ENCODE measurements at places on chromosomes 1 and 21.
A peak's percentile ranks its signal among the peaks of the same experiment; 100 is the strongest.

- DNase-seq: no peak
Measured at GRCh38 chr1:76266762-76267161, 192.2 kb downstream of the ST6GALNAC3 start.

DNA sequence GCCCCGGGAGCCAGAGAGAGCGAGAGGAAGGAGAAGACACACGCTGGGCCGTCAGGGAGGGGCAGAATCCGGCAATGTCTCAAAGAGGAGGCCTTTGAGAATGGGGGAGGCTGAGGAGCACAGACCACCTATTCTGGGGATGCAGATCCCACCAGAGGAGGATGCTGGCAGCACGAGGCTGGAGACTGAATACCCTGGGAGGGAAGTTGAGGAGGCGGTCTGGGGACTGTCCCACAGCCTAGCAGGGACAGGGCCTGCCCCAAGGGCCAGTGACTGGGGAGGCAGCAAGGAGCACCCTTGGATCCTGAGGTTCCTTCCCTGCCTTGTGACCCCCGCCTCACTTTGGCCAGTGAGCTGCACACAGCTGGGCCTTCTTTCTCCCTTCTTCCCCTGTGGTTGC is 49.2 kb downstream of the SLC37A1 start:
- no peak for DNase-seq

DNA sequence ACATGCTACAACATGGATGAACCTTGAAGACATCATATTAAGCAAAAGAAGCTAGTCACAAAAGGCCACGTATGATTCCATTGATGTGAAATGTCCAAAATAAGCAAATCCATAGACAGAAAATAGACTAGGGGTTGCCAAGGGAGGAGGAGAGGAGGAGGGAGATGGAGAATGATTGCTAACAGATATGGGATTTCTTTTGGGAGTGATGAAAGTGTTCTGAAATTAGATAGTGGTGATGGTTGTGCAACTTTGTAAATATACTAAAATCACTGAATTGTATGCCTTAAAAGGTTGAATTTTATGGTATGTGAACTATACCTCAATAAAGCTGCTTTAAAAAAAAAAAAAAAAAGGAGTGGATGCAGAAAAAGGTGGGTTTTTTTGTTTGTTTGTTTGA is 7.6 kb downstream of the CLSTN1 start:
- DNase-seq: no peak

DNA sequence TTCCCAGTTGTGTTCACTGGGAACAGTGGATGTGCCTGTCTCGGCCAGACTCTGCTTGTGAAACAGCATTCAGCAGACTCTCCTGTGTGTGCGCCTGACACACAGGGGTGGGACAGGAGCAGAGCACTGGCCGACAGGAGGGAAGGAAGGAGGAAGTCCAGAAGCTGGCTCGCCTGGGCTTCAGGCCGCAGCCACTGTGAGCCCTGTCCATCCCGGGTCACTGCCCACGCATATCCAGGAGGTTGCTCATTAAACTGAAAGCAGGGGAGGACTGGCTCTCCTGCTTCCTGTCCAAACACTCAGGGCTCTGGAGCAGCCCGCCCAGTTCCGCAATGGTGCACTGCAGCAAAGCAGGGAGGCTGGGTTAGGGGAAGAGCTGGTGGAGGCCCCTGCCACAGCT is 218.7 kb upstream of the VAMP3 start:
- no peak for DNase-seq

GRCh38 chr1:111454859-111455641 is 5.8 kb downstream of the ATP5PB start:
- no peak for DNase-seq

- DNase-seq: no peak
Measured at GRCh38 chr1:17700945-17701810, 54.0 kb upstream of the ACTL8 start.

DNA sequence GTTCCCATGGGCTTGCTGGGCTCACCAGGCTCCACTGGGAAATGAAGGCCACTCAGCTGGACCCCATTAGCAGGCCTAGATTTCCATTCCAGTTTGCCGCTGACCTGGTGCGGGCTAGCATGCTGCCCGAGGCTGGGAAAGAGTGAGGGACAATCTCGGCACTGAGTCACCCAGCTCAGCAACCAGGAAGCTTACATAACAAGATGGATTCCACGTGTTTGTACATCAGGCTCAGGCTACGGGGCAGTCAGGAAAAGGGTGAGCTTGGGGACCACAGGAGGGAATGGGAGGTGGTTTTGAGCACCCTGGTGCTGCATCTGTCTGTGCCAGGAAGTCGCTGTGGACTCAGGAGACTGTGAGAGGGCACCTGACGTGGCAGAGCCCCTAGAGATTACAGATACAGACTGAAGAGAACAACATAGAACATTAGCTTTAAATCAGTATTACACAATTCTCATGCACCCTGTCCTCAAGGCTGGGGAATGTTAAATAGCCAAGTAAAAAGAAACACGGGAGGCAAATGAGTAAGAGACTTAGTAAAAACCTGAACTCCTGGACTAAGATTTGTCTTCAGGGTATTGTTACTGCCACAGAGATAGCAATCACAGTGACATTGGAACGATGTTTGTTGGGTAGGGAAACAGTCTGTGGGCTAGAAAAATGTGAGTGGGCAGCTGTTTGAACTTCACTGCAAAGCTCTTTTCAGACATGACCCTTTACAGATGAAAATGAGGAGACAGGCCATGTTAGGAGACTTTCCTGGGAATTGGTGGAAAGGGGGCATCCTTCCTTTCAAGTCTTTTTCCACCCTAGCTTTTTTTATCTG is 51.1 kb downstream of the GLUL start:
- peak; percentile 90 for DNase-seq

- DNase-seq: peak; percentile 73
Measured at GRCh38 chr1:214670098-214670497, 67.1 kb downstream of the CENPF start.

GRCh38 chr1:27403065-27403726 is 10.8 kb downstream of the GPR3 start:
- DNase-seq: peak; percentile 92

DNA sequence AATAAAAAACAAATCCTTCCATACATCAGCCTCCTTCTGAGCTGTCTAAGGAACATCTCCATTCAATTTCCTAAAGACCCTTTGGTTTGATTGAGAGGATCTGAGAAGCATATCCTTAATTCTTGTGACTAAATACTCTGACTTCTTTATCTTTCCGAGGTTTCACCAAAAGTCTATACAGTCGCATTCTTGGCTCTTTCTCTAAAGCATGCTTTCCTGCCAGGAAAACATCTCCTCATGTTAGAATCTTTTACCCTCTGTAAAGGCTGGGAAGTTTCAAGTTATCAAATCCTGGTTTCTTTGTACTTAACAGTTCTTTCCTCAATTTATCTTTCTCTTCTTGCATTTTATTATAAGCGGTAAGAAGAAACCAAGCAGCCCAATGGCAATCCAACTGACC is 630.4 kb downstream of the PTPRC start:
- no peak for DNase-seq

Measured in trophoblast cell (in vitro differentiated cells and primary cell).